Purkinje cell (primary cell): ENCODE measurements at places on chromosomes 16 and 17. TPM values are rescaled to one million over a fixed set of nuclear protein-coding genes. Genes with fewer than 3 reads are reported as not detected.

The KPNA2 gene
- polyA plus RNA-seq, result 108 and 115 TPM in 2 replicates

The TP53TG3 gene
- polyA plus RNA-seq, result not detected in 2 replicates

The KRT9 gene
- not detected in 2 replicates for polyA plus RNA-seq

The SNAI3 gene
- polyA plus RNA-seq, result not detected in 2 replicates

The AOC2 gene
- polyA plus RNA-seq, result 0.22 TPM in 1 of 2 replicates, not detected in the other

The MNT gene
- 0.28 and 1.5 TPM in 2 replicates for polyA plus RNA-seq

The KRTAP3-1 gene
- polyA plus RNA-seq, result not detected in 2 replicates

The ERN2 gene
- not detected in 2 replicates for polyA plus RNA-seq

The IGSF6 gene
- polyA plus RNA-seq, result 0.14 and 0.65 TPM in 2 replicates

The CCL2 gene
- polyA plus RNA-seq, result 2.6 TPM in 1 of 2 replicates, not detected in the other

The CHST4 gene
- polyA plus RNA-seq, result not detected in 2 replicates

The P2RX5 gene
- 36.8 and 43.3 TPM in 2 replicates for polyA plus RNA-seq

The KRTAP4-1 gene
- polyA plus RNA-seq, result not detected in 2 replicates

The ZKSCAN2 gene
- 0.77 and 0.87 TPM in 2 replicates for polyA plus RNA-seq

The PGAP3 gene
- polyA plus RNA-seq, result 1.3 and 3.5 TPM in 2 replicates

The PLEKHG4 gene
- polyA plus RNA-seq, result 1.4 TPM in 1 of 2 replicates, not detected in the other

The USP43 gene
- 0.75 TPM in 1 of 2 replicates, not detected in the other for polyA plus RNA-seq

The KCNH4 gene
- polyA plus RNA-seq, result not detected in 2 replicates

The SCGB1C2 gene
- not detected in 2 replicates for polyA plus RNA-seq

The KRTAP9-2 gene
- not detected in 2 replicates for polyA plus RNA-seq

The LITAFD gene
- polyA plus RNA-seq, result not detected in 2 replicates

The ZFP3 gene
- polyA plus RNA-seq, result 2.5 and 3.4 TPM in 2 replicates

The NACA2 gene
- polyA plus RNA-seq, result 0.53 TPM in 1 of 2 replicates, not detected in the other

The SRSF2 gene
- 93.5 and 95.2 TPM in 2 replicates for polyA plus RNA-seq

The TNFRSF13B gene
- not detected in 2 replicates for polyA plus RNA-seq

The GLIS2 gene
- polyA plus RNA-seq, result 0.08 TPM in 1 of 2 replicates, not detected in the other

The CDH1 gene
- not detected in 2 replicates for polyA plus RNA-seq

The PRDM7 gene
- polyA plus RNA-seq, result 0.18 TPM in 1 of 2 replicates, not detected in the other

The TPSD1 gene
- polyA plus RNA-seq, result not detected in 2 replicates

The CCL4L2 gene
- 1.2 TPM in 1 of 2 replicates, not detected in the other for polyA plus RNA-seq

The TLCD3B gene
- 0.71 TPM in 1 of 2 replicates, not detected in the other for polyA plus RNA-seq

The KRTAP3-2 gene
- polyA plus RNA-seq, result not detected in 2 replicates
